ENCODE measurements at places on chromosomes 4 and X.

DNA sequence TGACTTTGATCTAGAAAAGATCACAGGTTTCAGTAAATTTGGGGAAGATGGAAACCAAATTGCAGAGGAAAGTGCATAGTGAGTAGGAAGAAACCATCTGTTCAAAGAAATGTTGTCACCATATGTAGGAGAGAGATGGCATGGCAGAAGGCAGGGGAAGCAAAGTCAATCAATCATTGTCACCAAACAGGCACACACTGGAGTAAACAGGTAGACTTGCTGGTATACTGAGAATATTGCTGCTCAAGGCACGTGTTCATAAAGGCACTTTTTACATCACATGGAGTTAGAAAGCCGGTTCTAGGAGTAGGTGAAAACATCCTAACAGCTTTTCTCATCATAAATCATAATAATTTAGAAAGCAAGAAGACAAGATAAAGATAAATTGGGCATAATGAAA is 550.5 kb upstream of the FAT1 start:
- DNase-seq = no peak

DNA sequence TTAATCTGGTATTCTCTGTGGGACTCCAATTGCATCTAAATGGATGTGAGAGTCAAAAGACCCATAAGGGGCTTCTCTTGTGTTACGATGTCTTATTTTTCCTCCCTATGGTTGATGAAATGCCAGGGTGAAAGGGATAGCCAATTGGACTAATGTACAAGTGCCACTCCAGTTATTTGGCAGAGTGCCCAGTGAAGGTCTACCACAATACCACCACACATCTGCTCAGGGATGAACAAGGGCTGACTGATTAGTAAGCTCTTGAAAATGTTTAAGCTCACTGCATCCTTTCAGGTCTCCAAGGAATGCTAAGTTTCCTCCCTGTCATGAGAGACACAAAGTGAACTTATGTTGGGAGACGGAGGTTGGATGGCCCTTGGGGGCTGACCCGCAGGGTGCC is 57.8 kb downstream of the HEPH start:
- no peak for DNase-seq

DNA sequence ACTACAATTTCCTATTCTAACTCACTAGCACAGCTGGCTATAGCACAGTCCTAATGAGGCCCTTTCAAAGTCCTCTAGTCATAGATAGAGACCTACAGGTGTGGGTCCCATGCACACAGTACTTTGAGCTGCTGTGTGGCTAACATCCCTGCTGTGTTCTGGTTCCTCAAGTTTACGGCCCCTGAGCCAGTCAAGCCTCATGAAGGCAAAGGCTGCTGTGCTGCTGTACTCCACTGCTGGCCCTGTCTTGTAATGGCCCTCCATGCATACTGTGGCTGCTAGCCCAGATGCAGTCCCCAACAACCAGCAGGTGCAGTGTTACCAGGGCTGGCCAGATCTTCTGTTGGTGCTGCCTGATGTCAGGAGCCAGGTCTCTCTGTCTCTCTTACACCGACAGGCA is 23.4 kb upstream of the ENPEP start:
- DNase-seq = no peak

DNA sequence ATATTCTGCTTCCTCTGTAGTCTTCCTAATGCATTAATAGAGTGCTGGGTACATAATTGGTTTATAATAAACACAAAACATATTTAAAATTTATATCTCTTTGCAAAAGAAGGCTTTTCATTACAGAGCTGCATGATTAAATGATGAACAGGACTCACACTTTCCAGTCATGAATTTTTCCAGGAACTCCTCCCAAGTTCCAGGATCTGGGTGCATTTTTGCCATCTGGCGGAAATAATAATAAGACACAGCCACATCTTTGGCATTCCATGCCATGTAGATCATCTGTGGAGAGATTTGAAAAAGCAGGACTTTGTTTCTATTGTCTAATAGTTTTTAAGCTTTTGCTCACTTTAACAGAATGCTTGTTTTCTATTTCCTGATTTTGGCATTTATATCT is 40.2 kb upstream of the SULT1B1 start:
- no peak for DNase-seq

DNA sequence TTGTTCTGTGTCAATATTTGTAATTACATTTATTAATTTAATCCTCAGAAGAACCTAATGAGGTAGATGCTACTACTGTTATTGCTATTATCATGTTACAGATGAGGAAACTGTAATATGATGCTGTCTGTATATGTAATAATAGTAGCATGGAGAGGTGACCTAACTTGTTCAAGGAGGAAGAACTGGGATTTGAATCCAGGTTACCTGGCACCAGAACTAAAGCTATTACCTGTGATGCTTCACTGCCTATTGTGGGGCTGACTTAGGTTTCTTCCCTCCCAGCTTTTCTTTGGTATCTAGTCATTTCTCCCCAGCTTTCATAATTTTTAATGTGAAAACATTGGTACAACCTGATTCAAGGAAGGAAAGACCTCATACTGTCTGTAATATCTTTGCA is 43.6 kb downstream of the RAPGEF2 start:
- DNase-seq = peak; percentile 11

DNA sequence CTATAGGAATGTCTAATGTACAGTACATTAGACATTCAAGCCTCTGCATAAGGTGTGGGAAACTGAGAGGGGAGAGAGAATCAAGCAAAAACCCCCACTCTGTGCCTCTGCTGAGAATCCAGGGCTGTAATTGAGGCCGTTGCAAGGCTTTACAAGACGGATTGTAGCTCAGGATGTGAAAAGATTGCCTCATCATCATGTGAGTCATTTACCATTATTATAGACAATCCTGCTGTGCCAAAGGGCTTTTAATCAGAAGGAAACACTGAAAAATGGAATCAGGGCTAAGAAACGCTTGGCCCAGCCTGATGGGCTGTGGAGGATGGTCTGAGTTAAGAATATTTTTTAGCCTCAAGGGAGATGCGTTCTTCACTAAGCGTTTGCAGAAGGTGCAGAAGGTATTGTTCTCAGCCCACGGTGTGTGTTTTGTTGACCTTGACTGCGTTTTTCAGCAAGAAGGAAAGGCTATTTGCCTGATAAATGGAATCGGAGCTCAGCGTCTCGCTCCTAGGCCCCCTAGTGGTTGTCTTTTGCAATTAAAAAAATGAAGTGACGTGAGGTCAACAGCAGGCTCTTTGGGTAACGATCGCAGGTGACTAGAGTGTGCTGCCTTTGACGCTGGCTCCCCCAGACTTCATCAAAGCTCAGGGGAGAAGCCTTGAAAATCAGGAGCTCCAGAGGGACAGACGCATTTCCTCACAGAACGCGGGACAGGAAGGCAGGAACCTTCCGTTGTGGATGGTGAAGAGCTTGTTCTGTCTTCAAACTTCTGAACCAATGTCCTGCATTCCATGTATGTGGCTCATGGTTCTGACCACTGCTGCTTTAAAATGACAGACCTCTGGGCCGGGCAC is 18.1 kb upstream of the CHRNA9 start:
- DNase-seq = no peak

DNA sequence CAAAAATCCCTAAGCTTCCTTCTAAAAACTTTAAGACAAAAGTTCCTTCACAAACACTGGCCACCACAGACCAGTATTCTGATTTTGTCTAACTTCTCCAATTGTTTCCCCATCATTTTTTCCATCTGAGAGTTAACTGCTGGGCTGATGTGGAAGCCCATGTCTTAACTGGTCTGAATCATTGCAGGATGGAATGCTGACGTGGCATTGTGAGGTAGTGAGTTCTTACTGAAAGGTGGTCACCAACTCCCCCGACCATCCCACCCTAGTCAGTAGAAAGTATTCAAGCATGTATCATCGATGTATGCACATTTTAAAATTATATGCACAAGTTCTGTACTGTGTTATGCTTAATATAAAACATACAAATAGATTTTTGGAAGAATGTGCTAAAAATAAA is 99.1 kb upstream of the SMIM10 start:
- no peak for DNase-seq

GRCh38 chrX:121733514-121733913 is 686.1 kb downstream of the GLUD2 start:
- DNase-seq = no peak

- DNase-seq = no peak
Measured at GRCh38 chrX:24471808-24472207, 6.7 kb downstream of the PDK3 start.

- DNase-seq = no peak
Measured at GRCh38 chr4:6111354-6111960, 88.9 kb downstream of the JAKMIP1 start.

- DNase-seq = no peak
Measured at GRCh38 chr4:97582890-97583289, 560.4 kb downstream of the STPG2 start.

- DNase-seq = no peak
Measured at GRCh38 chr4:126591583-126591982, 1041.2 kb upstream of the INTU start.

- DNase-seq = no peak
Measured at GRCh38 chrX:151359931-151360871, 36.8 kb upstream of the VMA21 start.

DNA sequence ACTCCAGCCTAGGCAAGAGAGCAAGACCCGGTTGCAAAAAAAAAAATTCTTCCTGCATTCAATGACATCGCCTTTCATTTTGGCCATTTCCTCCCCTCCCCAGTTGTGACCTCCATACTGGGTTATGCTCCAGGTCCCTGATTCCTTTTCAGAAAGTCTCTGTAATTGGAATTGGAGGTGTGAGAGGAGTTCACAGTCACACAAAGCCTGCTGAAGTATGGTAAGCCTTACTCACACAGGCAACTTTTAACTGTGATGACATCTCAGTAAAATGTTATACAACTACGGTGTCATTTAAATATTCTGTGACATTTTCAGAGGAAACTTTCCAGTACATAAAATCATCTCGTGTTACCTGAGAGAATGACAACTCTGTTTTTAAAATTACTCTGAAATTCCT is 73.6 kb downstream of the CEP44 start:
- DNase-seq = no peak

- DNase-seq = peak; percentile 1
Measured at GRCh38 chrX:70096052-70096451, 33.8 kb downstream of the OTUD6A start.

DNA sequence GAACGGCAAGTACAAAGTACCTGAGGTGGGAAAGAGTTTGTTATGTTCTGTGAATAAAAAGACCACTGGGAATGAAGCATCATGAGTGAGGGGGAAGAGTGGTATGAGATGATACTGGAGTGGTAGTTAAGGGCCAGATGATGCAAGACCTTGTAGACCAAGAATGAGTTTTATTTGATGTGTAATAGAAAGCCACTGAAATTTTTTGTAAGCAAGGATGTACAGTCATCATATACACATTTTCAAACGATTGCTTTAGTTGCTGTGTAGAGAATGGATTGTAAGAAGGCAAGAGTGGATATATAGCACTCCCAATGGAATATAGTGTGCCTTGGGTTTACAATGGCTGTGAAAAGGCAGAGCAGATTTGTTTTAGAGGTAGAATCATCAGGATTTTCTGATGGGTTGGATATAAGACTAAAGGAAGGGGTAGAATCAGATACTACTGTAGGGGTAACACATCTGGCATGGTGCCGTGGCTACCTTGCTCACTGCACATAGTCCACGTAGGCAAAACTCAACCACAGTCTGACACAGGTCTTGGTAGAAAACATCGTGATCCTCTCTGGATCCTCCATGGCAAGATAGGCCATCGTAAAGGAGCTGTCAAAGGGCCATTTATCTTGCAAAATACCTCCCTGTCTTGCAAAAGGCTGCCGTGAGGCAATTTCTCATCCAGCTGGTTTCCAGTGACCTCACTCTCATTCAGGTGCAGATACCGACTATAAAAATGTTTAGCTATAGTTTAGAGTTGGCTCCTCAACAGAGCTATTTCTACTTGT is 14.9 kb downstream of the TIFA start:
- no peak for DNase-seq

DNA sequence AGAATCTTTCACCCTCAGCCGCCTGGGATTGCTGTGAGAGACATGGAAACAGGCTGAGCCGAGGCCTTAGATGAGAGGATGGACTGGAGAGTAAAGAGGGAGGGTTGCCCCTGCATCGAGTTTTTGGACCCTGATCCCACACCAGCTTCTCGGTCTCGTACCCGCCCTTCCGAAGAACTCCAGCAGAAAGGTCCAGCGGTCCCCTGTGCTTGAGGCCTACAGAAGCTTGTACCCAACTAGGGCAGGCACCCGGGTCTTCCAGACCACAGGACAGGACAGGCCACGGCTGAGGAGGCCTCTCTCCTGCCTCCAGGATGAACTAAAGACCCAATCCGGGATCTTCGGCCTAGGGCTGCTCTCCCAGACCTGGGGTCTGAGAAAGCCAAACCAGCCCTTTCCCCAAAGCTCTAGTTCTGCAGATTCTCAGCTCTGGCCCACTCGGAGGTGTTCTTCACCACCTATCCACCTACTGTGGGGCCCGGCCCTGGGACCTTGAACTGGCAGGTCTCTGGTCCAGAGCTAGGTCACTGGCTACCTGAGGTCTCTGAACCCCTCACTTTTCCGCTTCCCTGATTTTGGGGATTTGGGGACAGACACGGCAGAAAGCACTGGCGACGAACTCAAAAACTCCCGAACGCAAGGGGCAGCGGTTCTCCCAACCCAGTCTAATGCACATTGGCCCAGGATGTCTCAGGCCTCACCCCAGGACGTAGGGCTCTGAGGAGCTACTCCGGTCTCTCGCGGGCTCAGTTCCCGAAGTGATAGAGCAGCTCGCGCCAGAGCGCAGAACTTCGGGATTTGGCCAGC is 1.1 kb downstream of the NKX3-2 start:
- DNase-seq = no peak

DNA sequence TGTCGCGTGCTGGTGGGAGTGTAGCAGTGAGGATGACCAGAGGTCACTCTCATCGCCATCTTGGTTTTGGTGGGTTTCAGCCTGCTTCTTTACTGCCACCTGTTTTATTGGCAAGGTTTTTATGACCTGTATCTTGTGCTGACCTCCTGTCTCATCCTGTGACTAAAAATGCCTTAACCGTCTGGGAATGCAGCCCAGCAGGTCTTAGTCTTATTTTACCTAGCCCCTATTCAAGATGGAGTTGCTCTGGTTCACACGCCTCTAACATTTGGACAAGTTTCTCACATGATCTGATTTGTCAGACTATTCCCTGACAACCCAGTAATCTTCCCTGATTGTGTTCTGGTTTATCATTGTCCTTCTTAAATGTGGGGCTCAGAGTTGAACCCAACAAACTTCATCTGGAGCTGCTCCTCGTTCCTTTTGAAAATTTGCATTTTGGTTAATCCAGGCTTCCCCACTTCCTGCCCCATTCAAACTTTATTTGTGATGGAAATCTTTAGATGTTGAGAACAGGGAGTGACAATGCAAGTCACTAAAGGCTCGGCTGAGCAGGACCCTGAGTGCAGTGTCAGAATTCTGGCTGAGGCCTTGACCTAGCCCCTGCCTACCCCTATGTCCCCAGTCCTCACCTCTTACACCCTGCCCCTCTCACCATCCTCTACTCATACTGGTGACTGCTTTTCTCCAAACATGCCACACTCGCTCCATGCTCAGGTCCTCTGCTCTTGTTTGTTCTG is 226.8 kb downstream of the STIM2 start:
- DNase-seq = no peak

- no peak for DNase-seq
Measured at GRCh38 chr4:7223541-7223940, 31.2 kb downstream of the SORCS2 start.

GRCh38 chr4:130576218-130576617 is 1480.3 kb downstream of the C4orf33 start:
- no peak for DNase-seq

GRCh38 chr4:85127653-85128052 is 161.2 kb upstream of the WDFY3 start:
- DNase-seq = no peak

GRCh38 chr4:41611881-41612871 is 74.2 kb downstream of the LIMCH1 start:
- peak; percentile 28 for DNase-seq

Measured in NCI-H510A (cell line).